Trophoblast cell (in vitro differentiated cells and primary cell): ENCODE measurements at places on chromosomes 2 and 18.
A peak's percentile ranks its signal among the peaks of the same experiment; 100 is the strongest.

DNA sequence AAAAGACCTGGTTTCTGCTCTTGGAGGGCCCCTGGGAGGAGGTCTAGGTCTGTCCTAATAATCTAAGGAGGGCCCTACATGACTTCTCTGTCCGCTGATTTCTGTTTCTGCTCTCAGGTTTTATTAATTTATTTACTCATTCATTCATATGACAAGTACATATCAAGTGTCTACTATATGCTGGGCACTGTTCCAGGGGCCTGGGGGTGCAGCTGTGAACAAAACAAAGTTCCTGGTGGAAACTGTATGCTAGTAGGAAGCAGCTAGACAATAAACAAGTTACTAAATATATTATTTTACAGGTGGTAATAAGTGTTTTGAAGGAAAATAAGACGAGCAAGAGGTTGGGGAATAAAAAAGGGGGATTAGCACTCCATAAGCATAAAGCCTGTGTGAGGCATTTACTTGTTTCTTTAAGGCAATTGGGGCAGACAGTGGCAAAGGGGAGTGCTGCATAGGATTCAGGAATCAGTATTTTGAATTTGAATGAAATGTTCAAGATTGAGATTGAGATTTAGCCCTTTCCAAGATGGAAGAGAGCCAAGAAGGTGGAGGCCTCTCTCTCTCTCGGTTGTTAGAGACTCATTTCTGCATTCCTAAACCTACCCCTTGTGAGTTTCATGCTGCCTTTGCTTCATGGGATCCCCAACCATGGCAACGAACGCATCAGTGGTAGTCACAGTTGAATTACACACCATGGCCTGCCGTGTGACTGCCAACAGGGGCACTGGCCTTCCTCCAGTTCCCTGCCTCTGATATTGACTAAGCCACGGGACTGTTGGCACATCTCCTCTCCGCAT is 28.3 kb downstream of the DRC1 start:
- H3K27ac ChIP-seq, result no peak overlapping the region
- no peaks in the 10 kb centered on the region for H3K27me3 ChIP-seq
- DNase-seq, result no peak

DNA sequence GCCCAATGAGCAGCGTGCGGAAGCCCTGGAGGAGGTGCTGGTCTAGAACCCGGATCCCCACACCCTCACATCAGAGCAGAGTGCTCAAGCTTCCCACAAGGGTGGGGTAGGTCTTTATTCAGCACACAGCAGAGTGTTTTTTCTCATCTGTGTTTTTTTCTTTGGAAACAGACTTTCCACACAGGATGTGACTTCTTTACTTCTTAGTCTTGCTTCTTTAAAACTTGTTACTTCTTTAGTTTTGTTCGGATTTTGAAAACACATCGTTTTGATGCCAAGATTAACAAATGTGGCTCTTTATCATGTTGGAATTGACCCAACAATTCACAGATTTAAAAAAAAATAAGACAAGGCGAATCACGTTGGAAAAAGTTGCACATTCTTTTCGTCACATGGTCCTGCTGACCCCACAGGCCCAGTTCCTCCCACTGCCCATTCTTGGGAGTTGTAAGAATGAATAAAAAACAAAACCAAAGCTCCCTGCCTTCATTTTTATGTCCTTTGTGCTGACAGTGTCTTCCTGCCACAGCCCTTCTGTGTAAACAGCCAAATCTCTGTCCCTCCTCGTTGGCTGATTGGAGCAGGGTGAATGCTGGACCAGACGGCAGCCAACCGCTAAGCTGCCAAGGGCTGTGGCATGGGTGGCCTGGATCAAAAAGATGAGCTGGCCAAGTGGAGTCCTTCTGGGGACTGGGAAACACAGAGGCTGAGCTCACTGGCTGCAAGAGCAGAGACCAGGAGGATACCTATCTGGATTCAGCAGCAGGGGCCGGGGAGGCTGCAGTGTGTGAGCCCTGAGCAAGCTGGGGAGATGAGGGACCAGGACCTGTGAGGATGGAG is 81.6 kb downstream of the TWIST2 start:
- DNase-seq, result no peak
- H3K36me3 ChIP-seq, result no peaks in the 10 kb centered on the region
- no peak overlapping the region for H3K27ac ChIP-seq
- H3K27me3 ChIP-seq, result no peaks in the 10 kb centered on the region

DNA sequence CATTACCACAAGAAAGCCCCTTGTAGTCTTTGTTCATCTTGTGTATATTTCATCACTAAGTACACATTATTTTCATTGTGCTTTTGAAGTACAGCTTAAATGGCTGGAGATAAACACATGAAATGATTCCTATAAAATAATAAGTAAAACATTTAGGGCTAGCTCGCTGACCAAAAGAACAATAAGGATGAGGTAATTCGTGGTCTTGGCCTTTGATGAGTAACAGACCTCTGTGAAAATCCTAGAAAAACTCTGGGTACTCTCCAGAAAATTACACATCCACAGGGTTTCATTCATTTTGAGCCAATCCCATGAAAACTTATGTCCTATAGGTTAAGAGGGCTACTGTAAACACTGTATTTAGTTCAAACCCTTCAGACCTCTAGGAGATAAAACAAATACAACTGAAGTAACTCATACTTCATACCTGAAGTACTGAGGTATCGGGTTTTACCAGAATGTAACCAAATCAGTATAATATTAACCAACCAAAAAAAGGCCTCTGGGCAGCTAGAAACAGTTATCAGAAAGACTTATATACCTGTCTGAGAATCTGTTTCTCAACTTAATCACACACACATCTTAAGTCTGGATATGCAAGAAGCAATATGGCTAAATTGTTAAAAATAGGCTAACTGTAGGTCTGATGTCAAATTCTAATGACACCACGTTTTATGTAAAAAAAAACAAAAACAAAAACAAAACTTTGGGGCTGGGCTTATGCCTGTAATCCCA is 31.0 kb downstream of the CFAP36 start:
- H3K27ac ChIP-seq, result no peak overlapping the region
- no peak for DNase-seq
- no peaks in the 10 kb centered on the region for H3K27me3 ChIP-seq
- H3K4me1 ChIP-seq, result no peaks in the 10 kb centered on the region

GRCh38 chr2:184598002-184598315 is 370 bp upstream of the ZNF804A start:
- peak overlapping the region; percentile 85 for H3K4me3 ChIP-seq
- H3K36me3 ChIP-seq, result no peaks in the 10 kb centered on the region
- H3K27me3 ChIP-seq, result no peaks in the 10 kb centered on the region

DNA sequence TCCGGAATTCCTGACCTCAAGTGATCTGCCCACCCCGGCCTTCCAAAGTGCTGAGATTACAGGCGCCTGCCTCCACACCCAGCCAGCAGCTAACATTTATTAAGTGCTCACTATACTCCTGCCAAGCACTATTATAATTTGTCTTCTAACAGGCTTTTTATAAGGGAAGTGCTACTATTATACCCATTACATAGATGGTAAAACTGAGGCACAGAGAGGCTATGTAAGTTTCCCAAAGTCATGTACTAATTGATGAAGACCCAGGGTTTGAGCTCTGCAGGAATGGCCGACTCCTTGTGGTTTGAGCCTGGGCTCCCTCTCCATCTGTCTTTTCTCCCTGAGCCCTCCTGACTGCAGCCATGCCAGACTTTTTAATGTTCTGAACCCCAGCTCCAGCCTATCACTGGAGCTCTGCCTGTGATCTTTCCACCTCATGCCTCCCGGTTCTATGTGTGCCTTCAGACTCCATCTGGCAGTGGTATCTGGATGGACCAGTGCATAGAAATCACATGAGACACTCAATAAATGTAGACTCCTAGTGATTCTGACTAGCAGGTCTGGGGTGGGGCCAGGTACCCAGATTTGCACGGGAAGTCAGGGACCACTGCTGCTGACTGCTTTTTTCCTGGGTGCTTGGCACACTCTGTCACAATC is 197.1 kb downstream of the NEDD4L start:
- no peaks in the 10 kb centered on the region for H3K27me3 ChIP-seq
- DNase-seq, result no peak
- H3K4me1 ChIP-seq, result peaks cover 13% of the 10 kb centered on the region
- H3K36me3 ChIP-seq, result peaks cover 5% of the 10 kb centered on the region
- no peak overlapping the region for H3K4me3 ChIP-seq

- H3K4me3 ChIP-seq, result no peak overlapping the region
- DNase-seq, result no peak
- peaks cover 14% of the 10 kb centered on the region for H3K36me3 ChIP-seq
- no peaks in the 10 kb centered on the region for H3K27me3 ChIP-seq
- no peaks in the 10 kb centered on the region for H3K4me1 ChIP-seq
Measured at GRCh38 chr2:9596621-9597311, 34.0 kb downstream of the YWHAQ start.

DNA sequence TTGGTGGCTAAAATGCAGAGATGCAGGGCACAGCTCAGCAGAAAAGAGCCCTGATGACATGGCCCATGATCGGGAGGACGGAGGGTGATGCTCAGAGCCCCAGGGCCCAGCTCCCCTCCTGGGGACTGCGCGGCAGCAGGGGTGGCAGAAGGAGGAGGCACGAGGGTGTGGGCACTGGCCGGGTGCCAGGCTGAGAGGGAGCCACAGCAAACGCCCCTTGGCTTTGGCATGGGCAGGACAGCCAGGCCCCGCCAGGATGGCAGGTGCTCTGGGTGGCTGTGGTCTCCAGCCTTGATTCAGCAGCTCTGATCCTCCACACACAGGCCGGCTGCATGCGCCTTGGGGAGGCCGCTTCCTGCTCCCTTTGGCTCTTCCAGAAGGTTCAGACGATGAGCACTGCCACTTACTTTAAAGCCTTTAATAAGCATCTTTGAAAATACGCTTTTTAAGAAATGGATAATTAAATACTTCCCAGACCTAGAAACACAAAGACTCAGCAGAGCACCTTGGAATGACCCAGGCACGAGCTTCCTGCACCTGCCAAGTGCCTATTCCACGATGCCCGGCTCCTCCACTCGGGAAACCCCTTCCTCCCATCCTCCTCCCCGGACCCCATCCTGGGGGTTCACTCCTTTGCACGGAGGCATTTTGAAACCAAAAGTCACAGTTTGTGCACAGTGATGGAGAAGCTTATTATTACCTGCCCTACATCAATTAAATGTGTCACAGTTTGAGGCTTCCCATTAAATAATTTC is 78.5 kb upstream of the SNTG2 start:
- H3K4me3 ChIP-seq, result no peak overlapping the region
- no peaks in the 10 kb centered on the region for H3K27me3 ChIP-seq
- no peaks in the 10 kb centered on the region for H3K4me1 ChIP-seq

- H3K27me3 ChIP-seq, result no peaks in the 10 kb centered on the region
- H3K4me3 ChIP-seq, result no peak overlapping the region
- H3K27ac ChIP-seq, result no peak overlapping the region
- peaks cover 7% of the 10 kb centered on the region for H3K4me1 ChIP-seq
Measured at GRCh38 chr18:74609535-74609934, 11.9 kb downstream of the ZNF407 start.

DNA sequence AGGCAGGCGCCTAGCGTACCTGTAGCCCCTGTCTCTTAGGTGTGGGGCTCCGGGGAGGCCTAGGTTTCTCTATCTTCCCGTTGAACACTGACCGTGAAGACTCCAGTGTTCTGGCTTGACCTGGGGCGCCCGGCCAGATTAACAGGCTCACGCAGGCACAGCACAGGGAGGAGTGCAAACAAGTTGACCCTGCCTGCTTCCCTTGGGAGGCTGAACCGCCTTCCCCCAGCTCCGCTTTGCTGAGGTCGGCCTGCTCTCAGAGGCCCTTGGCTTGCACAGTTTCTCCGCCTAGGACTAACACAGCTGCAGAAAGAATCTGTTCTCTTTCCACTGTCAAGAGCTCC is 567 bp downstream of the PCYOX1 start:
- peaks cover 7% of the 10 kb centered on the region for H3K36me3 ChIP-seq
- peaks cover 5% of the 10 kb centered on the region for H3K4me1 ChIP-seq
- H3K27ac ChIP-seq, result no peak overlapping the region
- DNase-seq, result peak; percentile 18
- H3K27me3 ChIP-seq, result no peaks in the 10 kb centered on the region

DNA sequence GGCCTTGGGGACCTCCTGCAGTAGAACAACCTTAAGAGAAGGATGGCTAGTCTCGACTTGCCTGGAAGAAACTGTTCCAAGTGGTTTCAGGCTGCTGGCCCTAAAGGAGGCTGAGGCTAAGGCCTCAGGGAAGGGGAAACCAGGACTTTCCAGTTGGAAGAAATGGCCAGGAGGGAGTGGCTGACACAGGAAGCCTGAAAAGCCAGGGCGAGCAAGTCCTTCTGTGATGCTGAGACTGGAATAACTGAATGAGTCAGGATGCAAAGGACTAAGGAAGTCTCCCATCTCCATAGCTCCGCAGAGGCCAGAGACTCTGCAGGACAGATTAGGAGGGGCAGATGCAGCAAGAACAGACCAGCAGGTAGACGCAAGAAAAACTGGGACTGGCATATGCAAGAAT is 7.4 kb downstream of the HTRA2 start:
- H3K27ac ChIP-seq, result no peak overlapping the region
- H3K27me3 ChIP-seq, result no peaks in the 10 kb centered on the region
- DNase-seq, result no peak
- no peak overlapping the region for H3K4me3 ChIP-seq

GRCh38 chr18:58285449-58286130 is 241.6 kb downstream of the NEDD4L start:
- DNase-seq, result no peak
- H3K27me3 ChIP-seq, result no peaks in the 10 kb centered on the region
- H3K4me3 ChIP-seq, result no peak overlapping the region
- H3K36me3 ChIP-seq, result no peaks in the 10 kb centered on the region

DNA sequence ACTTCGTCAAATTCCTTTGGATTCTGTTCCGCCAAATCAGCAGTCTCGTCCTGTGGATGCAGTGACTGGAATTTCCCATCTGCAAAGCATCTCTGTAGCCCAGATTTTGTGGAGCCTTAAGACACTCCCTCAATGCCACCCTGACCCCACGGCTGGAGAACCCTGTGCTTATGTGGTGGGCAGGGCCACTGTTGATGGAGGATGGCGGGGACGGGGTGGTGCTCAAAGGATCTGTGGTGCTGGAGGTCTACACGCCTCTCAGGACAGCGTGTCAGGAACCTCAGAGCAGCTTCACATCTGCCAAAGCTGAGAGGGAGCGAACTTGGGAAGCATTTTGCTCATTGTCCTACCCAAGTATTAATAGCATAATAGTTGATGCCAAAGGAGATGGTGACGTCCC is 200.1 kb downstream of the MGAT5 start:
- H3K27ac ChIP-seq, result no peak overlapping the region
- DNase-seq, result no peak
- peaks cover 4% of the 10 kb centered on the region for H3K36me3 ChIP-seq
- H3K27me3 ChIP-seq, result no peaks in the 10 kb centered on the region

- H3K36me3 ChIP-seq, result no peaks in the 10 kb centered on the region
- no peak for DNase-seq
- no peaks in the 10 kb centered on the region for H3K4me1 ChIP-seq
- H3K27me3 ChIP-seq, result peaks cover 3% of the 10 kb centered on the region
Measured at GRCh38 chr2:110726285-110726684, 6.1 kb upstream of the ACOXL start.
